Hematopoietic multipotent progenitor cell treated with erythropoietin and hydrocortisone succinate and interleukin-3 and kit ligand, for 15 days (in vitro differentiated cells): ENCODE measurements at places on chromosomes 4 and X.

DNA sequence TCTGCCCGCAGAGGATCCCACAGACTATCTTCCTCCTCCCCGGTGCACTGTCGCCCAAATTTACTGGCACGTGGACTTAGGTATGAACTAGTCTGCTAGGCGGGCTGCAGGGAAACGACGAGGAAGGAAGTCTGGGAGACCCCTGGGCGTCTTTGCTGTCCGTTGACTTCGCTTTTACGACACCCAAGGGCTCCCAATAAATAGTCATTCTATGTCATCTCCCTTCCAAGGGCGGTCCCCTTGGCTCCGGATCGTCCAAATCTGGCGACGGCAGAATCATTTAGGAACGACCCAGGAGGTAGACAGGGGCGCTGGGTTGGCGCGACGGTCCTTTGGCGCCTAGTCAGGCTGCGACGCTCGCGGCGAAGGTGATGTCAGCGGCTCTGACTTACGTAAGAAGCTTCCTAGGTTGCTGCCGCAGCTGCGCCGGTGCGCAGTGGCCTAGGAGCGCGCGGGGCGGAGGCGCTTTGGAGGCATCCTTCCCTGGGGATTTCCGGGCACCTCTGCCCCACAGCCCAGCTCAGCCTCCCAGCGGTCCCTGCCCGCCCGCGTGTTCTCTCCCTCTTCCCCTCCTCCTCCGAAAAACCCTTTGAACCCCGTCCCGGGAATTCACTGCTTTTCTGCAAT is 2.2 kb downstream of the NHS start:
- DNase-seq, result no peak

GRCh38 chr4:87035881-87036509 is 101.2 kb downstream of the AFF1 start:
- no peak for DNase-seq

DNA sequence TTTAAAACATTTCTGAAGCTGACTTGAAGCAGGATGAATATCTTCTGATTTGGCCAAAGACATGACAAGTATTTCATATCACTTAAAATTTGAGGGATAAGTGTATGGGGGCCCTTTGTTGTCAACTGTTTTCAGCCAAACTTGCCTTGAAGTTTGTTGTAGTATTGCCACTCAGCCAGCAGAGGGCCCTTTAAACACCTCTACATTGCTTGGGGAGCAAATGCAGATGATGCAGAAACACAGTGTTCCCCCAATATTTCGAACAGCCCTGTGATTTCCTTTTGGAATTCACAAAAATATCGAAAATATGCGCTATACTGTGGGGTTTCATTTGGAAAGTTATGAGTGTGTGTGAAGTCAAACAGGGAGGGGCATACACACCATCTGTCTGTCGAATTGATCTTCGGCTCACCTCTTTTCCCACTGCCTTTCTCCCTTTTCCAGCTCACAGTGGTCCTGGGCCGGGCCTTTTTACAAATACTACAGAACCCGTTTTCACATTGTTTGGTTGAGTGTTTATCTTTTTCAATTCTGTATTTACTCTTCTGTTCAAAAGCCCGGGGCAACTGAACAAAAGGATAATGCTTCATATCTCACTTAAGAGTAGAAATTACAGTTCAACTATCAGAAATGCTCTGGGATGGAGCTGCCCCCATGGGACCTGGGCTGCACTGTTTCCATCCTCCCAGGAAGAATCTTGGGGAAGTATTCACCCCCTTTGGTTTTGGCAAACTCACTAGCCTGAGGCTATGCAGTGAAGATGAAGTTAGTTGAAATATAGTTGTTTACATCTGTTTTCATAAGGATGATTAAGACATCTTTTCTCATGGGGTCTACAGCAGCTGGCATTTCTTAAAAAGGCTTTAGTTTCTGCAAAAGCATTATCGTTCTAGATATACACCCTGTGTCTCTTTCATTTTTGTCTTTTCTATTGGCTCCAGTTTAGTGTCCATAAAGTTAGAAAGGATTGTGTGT is 137.6 kb downstream of the EGF start:
- DNase-seq, result peak; percentile 76

GRCh38 chrX:131322651-131323050 is 33.5 kb upstream of the IGSF1 start:
- no peak for DNase-seq

GRCh38 chr4:121717680-121718237 is 21.0 kb upstream of the ANXA5 start:
- no peak for DNase-seq

DNA sequence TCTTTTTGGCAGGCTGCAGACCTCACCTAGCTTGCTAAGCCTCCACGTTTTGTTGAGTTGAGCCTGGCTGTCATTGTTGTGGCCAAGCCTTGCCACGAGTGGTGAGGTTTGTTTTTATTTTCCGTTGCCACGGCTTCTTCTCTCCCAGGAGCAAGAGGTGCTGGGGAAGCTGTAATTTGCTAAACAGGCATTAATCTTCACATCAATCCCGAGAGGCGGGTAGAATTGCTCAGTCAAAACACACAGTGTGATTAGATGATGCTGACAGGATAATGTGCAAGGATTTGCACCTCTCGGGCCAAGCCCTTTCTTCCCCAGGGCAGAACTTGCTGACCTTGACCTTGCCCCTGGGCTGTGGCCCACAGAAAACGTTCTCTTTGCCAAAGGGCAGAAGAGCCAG is 72.2 kb upstream of the ATP6AP2 start:
- DNase-seq, result no peak

DNA sequence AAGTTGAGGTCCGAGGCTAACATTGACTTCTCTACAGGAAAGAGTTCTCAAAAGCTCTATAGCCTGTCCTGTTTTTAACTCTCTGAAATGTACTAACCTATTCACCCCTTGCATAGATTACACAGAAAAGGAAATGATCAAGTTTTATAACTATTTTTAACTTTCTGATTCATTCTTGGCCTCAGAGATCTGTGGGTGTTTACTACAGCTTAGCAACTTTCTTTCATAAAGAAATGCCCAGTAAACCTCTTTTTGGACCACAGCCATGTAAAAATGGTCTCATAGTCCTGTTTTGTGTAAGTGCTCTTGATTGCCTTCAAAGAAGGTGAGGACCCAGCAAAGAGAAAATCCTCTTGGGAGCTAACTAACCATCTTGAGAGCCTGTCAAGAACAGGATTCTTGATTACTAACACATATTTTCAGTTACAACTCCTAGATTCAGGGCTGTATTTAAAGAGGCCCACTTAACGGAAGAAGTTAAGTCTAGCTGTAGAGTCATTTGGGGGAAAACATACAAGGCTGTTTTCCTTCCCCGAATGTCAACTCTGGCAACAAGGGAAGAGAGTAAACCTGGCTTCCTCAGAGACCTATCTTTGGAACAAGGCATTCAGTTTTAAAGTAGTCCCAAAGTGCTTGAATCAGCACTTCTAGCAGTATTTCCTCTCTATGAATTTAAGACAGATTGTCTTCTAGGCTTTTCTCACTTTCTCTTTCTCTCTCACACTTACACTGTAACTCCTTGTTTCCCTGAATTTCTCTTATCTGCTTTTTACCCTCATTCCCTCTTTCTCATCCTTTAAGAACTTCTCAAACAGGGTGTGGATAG is 78.2 kb downstream of the IL21 start:
- no peak for DNase-seq
